ENCODE measurements at places on chromosomes 2 and 18. TPM values are rescaled to one million over a fixed set of nuclear protein-coding genes. Genes with fewer than 3 reads are reported as not detected.

- no peak overlapping the region for H3K4me3 ChIP-seq
- no peak for DNase-seq
- no peaks in the 10 kb centered on the region for H3K27me3 ChIP-seq
- H3K4me1 ChIP-seq, result no peaks in the 10 kb centered on the region
- no peaks in the 10 kb centered on the region for H3K36me3 ChIP-seq
- no peak overlapping the region for H3K27ac ChIP-seq
Measured at GRCh38 chr18:49721981-49722380, 91.4 kb downstream of the ACAA2 start.

GRCh38 chr2:146228020-146228393, 1616.8 kb upstream of the ACVR2A start:
- H3K4me1 ChIP-seq, result no peaks in the 10 kb centered on the region
- H3K27me3 ChIP-seq, result no peaks in the 10 kb centered on the region
- H3K4me3 ChIP-seq, result no peak overlapping the region
- no peaks in the 10 kb centered on the region for H3K36me3 ChIP-seq

AQP12A gene
- total RNA-seq, result not detected

CHRND gene
- not detected for total RNA-seq
